ENCODE measurements at places on chromosomes 7 and 10. TPM values are rescaled to one million over a fixed set of nuclear protein-coding genes. Genes with fewer than 3 reads are reported as not detected.

EXOSC1 gene
- 21.3 TPM for total RNA-seq

ZNF488 gene
- total RNA-seq, result 1.6 TPM

PRLHR gene
- total RNA-seq, result not detected

ZNF783 gene
- total RNA-seq, result 18.2 TPM

RELN gene
- 1.1 TPM for total RNA-seq

SLC35B4 gene
- 9.0 TPM for total RNA-seq

LRRN3 gene
- 0.29 TPM for total RNA-seq

GRID1 gene
- total RNA-seq, result 0.61 TPM

GIMAP6 gene
- total RNA-seq, result 7.5 TPM

SAMD9L gene
- 27.6 TPM for total RNA-seq

LIPM gene
- not detected for total RNA-seq

PAPOLB gene
- not detected for total RNA-seq

EEF1AKMT2 gene
- 19.3 TPM for total RNA-seq

BAMBI gene
- total RNA-seq, result 4.4 TPM

OPN1SW gene
- not detected for total RNA-seq

RPA3 gene
- 23.2 TPM for total RNA-seq

CCDC172 gene
- not detected for total RNA-seq

SLC18A3 gene
- 1.6 TPM for total RNA-seq

PRKCQ gene
- 1.6 TPM for total RNA-seq

FRA10AC1 gene
- 11.4 TPM for total RNA-seq

DRGX gene
- 0.10 TPM for total RNA-seq

SLF2 gene
- 31.1 TPM for total RNA-seq

COL1A2 gene
- 155 TPM for total RNA-seq

C10orf95 gene
- total RNA-seq, result 0.41 TPM

FAM237B gene
- total RNA-seq, result not detected

GPR15LG gene
- 725 TPM for total RNA-seq

FKBP14 gene
- 13.4 TPM for total RNA-seq

ANKMY2 gene
- total RNA-seq, result 22.8 TPM

SNX10 gene
- total RNA-seq, result 1.9 TPM

STK31 gene
- 1.3 TPM for total RNA-seq

All from mucosa of descending colon (tissue), 3 donors.